Karpas-422 (cell line): ENCODE measurements at places on chromosomes 12 and 14.

DNA sequence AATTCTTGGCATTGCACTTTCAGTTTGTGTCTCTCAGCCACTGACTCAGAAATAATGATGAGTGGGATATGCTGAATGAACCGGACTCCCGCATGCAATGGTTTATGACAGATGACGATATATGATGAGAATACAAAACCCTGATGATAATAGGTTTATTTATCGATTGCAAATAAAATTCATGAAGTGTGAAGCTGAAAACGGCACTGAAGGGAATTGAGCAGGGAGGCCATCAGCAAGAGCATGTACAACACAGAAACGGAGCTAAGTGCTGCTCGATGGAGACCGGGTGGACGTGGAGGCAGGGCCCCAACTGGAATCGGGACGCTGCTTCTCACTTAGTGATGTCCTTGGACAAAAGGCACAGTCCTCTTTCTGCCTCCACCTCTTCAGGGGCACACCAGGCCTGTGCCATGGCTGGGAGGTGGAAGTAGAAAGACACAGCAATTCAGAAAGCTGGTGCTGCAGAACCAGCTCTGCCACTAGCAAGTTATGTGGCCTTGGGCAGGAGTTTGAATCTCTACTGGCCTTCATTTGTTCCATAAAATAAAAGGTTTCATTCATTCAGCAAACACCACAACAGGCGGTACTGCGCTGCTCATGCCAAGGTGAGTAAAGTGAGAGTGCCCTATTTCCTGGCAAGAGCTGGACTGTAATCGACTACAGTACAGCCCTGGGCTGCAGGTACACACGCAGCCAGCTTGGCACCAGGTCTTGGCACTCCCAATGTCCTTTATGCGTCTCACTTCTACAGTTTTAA is 117.0 kb downstream of the EGLN3 start:
- DNase-seq: no peak

- DNase-seq: no peak
Measured at GRCh38 chr12:26668230-26668629, 164.8 kb downstream of the ITPR2 start.

- DNase-seq: no peak
Measured at GRCh38 chr14:103172921-103173320, 49.7 kb downstream of the TNFAIP2 start.

- DNase-seq: no peak
Measured at GRCh38 chr12:104935886-104936285, 22.2 kb downstream of the SLC41A2 start.

DNA sequence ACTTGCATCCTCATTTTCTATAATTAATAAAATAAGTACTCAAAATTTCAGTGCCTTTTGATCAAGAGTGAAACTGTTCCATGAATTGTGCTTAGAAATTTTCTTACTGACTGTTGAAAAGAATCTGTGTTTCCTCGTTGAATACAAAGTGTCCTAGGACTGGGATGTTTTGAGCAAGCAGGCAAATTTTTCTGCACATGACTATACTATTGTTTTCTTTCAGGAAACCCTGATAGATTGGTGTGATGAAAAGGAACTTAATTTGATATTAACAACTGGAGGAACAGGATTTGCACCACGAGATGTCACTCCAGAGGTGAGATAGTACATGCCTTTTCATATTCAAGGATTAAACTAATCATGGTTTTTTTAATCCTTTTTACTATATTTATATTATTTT is 316.3 kb downstream of the GPHN start:
- DNase-seq: no peak
